ENCODE measurements at places on chromosomes 2 and 18. TPM values are rescaled to one million over a fixed set of nuclear protein-coding genes. Genes with fewer than 3 reads are reported as not detected.

Gene KLHL29
- total RNA-seq = 2.5 TPM

Gene OST4
- total RNA-seq = 956 TPM

Gene KCNJ3
- total RNA-seq = not detected

Gene EFHD1
- 0.23 TPM for total RNA-seq

Gene FAM110C
- under 0.01 TPM for total RNA-seq

Gene IL1R1
- total RNA-seq = 56.8 TPM

Gene ARHGAP25
- 1.1 TPM for total RNA-seq

Gene DNAJB2
- total RNA-seq = 125 TPM

Gene MMADHC
- total RNA-seq = 172 TPM

Gene DPYSL5
- not detected for total RNA-seq

Gene MERTK
- 0.90 TPM for total RNA-seq

Gene HOXD13
- not detected for total RNA-seq

Measured in smooth muscle cell of the coronary artery (primary cell).